ENCODE measurements at places on chromosomes 5 and 9. TPM values are rescaled to one million over a fixed set of nuclear protein-coding genes. Genes with fewer than 3 reads are reported as not detected.

The CSF1R gene
- 3.4 TPM for total RNA-seq

The CRB2 gene
- not detected for total RNA-seq

The FAT2 gene
- not detected for total RNA-seq

The WNT8A gene
- not detected for total RNA-seq

The CDC20B gene
- total RNA-seq = 0.48 TPM

The PCDHB2 gene
- not detected for total RNA-seq

The ST6GALNAC6 gene
- total RNA-seq = 105 TPM

The UGT3A1 gene
- total RNA-seq = not detected

The DAPK1 gene
- total RNA-seq = 1.3 TPM

The GABRA6 gene
- not detected for total RNA-seq

The MEIKIN gene
- total RNA-seq = 0.55 TPM

The APBA1 gene
- total RNA-seq = 0.11 TPM

The GABRA1 gene
- not detected for total RNA-seq

The ANKRD34B gene
- total RNA-seq = not detected

The SLC34A1 gene
- 2.1 TPM for total RNA-seq

The ADAMTS19 gene
- total RNA-seq = not detected

The CCNJL gene
- not detected for total RNA-seq

The IL11RA gene
- 77.0 TPM for total RNA-seq

The FSD1L gene
- total RNA-seq = 4.8 TPM

The PCDHA6 gene
- not detected for total RNA-seq

The ARSI gene
- not detected for total RNA-seq

The RARS1 gene
- total RNA-seq = 69.9 TPM

The NADK2 gene
- total RNA-seq = 17.3 TPM

The ARHGEF28 gene
- 0.14 TPM for total RNA-seq

The PCDHA13 gene
- total RNA-seq = not detected

The IFNA21 gene
- total RNA-seq = not detected

The BARHL1 gene
- not detected for total RNA-seq

The ISL1 gene
- not detected for total RNA-seq

The KIF12 gene
- not detected for total RNA-seq

The NDUFS4 gene
- 47.4 TPM for total RNA-seq

The SHISAL2B gene
- total RNA-seq = not detected

The MYO10 gene
- not detected for total RNA-seq

The C5orf52 gene
- total RNA-seq = not detected

The DAB2IP gene
- 0.20 TPM for total RNA-seq

The FAM221B gene
- not detected for total RNA-seq

The ZNF346 gene
- 21.7 TPM for total RNA-seq

The DROSHA gene
- total RNA-seq = 87.4 TPM

The EFNA5 gene
- not detected for total RNA-seq

The SLC9A3 gene
- 2.0 TPM for total RNA-seq

The C9 gene
- not detected for total RNA-seq

The KCNIP1 gene
- not detected for total RNA-seq

The SMIM33 gene
- 0.34 TPM for total RNA-seq

The SLC6A7 gene
- total RNA-seq = not detected

The ANKRD31 gene
- total RNA-seq = 0.58 TPM

The ZNF658 gene
- total RNA-seq = 6.1 TPM

The TEX48 gene
- not detected for total RNA-seq

The SH3GL2 gene
- not detected for total RNA-seq

The TTC1 gene
- 44.0 TPM for total RNA-seq

The PHYHD1 gene
- total RNA-seq = 1.4 TPM

The KCTD16 gene
- total RNA-seq = 0.17 TPM

The RHOBTB3 gene
- total RNA-seq = 0.06 TPM

The ZNF618 gene
- 0.75 TPM for total RNA-seq

All from activated naive CD8-positive, alpha-beta T cell treated with anti-CD3 and anti-CD28 coated beads, Interleukin-2, amount 10 ng/mL, durations not matched to agents 7 days and 5 days (primary cell).